NCI-H2029 (cell line): ENCODE measurements at places on chromosomes 7 and 10.

DNA sequence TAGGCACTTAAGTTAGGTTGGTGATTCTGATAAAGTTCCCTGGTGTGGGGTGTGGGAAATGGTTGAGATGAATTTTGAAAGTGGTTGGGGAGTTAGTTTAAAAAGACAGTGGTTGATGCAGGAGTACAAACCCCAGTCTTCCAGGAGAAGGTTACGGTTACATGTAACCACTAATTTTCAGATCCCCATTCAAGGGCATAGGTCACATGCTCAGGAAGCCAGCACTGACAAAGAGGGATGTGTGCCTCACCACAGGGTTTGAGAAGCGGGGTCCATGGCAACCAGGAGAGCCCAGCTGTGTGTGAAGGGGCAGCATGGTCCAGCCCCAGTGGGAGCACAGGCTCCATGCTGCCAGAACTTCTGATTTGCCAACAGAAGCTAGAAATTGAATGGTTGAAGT lies 144.2 kb downstream of the MDFIC start:
- DNase-seq = no peak

GRCh38 chr10:78304091-78305045 lies 270.7 kb downstream of the RPS24 start:
- no peak for DNase-seq

GRCh38 chr10:66209025-66209424 lies 716.8 kb upstream of the LRRTM3 start:
- no peak for DNase-seq

GRCh38 chr10:60521974-60522405 lies 132.3 kb upstream of the ANK3 start:
- peak; percentile 2 for DNase-seq

DNA sequence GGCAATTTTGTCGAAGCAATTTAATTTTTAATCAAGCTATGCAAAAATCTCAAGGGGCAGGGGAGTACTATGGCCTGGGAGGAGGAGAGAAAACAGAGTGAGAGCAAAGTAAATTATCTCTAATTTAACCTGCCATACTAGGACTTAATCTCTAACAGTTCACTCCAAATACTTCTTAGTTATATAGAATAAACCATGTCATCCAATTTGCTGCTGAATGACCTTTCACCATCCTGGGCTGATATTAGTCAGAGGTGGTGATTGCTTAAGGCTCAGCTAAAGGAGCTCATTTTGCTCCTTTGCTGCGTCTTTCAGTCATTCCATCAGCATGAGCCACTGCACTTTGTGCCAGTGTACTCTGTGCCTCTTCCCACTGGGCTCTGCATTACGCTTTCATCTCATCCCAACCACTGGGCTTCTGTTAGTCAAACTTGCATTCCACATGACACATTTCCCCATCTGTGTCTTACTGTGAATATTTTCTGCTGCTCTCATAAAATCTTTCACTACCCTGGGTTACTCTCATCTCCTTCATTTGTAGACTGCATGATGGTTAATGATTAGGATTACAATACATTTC lies 84.3 kb downstream of the CD36 start:
- no peak for DNase-seq

- peak; percentile 17 for DNase-seq
Measured at GRCh38 chr10:127906548-127907377, at the start of gene PTPRE. PTPRE (plus strand) TSS chr10:127907103; CDS start chr10:128040882, 133,779 bp downstream.

DNA sequence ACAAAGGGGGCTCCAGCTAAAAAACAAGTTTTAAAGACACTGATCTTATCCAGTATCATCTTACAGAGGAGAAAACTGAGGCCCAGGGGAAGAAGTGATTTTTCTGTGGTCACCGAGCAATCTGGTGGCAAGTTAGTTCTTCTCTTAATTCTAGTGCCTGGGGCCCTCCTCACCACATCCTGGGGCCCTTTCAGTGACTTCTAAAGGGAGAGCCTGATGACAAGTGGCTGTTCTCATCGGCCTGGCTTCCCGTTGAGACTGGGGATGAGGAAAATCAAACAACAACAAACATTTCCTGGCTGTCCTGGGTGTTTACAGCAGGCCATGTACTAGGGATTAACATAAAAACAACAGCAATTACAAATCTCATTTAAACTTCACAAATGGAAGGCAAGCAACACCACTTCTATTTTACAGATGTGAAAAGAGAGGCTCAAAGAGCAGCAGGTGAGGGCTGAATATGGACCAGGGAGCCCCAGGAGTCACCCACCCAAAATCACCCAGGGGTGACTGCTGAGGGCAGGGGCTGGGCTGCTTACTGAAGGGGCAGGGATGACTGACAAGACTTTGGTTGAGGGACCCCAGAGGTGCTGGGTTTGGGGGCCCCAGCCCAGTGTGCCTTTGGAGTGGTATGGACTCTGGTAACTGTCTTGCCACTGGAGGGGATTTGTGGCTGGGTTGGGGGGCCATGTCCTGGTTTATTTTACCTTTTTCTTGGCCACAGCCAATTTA lies 24.7 kb upstream of the MTPAP start:
- no peak for DNase-seq

DNA sequence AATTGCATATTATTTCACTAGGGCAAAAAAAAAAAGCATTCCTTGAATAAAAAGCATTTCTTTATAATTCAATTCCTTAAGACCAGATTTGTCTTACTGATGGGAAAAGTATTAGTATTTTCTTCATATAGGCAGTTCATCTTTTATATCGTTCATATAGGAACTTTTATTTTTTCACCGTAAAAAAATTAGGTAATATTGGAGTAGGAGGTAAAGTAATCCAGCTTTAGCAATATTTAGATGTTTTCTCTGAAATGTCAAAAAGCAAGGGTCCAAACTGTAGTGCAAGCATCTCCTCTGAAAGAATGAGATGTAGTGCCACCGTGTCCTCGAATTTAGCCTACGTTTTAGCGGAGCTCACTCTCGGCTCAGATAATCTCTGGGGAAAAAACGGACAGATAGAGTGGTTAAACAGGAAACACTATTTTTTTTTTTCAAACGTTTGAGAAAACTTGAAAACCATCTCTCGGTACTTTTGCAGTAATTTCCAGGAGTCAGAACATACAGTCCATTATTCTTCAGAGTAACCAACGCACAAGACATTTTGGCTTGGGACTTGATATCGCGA lies 5.5 kb upstream of the SPAG6 start:
- DNase-seq = no peak

DNA sequence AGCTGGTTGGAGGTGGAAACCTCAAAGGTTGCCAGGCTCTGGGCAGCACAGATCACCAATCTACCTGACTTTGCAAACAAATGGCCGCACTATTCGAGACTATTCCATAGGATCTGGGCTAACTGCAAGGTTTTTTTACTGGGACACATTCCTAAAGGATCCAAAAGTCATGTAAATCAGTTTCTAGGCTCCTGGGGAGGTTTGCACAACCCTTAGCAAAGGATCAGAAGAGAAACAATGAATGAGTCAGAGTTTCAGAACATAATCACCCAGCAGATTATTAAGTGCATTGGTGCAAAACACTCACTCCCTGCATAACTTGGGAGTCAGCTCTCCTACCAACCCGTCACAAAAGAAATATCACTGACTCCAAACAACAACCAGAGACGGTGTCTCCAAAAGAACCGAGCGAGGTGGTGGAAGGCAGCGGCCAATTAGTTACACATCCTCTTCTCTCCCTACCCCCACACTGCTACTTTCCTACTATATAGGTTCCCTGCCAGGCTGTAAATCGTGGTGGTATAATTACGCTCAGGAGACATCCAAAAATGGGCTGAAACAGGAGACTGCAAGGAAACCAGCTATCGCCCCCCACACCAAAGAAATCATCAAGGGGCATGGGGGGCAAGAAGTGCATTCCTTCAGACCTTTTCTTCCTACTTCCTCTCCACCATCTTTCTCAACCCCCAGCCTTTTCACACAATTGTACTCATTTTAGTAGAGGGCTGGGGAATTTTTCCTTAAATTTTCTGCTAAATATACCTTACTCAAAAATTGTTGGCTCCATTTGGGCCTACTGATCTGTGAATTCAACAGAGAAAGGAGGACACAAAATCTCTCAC lies 3.2 kb downstream of the UBE2H start:
- DNase-seq = no peak

GRCh38 chr10:109480836-109481235 lies 442.5 kb downstream of the XPNPEP1 start:
- DNase-seq = no peak

- no peak for DNase-seq
Measured at GRCh38 chr7:26237035-26237807, 35.7 kb downstream of the CBX3 start.

DNA sequence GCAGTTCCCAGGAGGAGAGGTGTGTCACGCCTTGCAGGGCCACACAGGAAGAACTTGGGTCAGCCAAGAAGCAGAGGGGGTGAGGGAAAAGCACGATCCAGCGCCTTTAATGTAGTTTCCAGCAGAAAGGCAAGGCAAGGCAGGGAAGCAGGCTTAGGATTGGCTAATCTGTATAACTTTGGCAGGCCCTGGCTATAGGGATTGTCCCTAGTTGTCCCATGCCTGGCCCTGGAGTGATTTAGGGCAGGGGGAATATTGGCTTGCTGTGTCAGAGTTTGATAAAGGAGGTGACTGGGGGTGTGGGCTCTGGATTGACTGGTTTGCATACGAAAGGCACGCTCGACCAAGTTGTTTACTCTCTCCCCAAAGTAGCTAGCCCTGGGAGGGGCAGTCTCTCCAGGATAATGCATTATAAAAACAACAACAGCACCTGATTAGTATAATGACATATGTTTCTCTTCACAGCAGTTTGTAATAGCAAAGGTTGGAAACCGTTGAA lies 44.5 kb downstream of the RBM28 start:
- DNase-seq = no peak

DNA sequence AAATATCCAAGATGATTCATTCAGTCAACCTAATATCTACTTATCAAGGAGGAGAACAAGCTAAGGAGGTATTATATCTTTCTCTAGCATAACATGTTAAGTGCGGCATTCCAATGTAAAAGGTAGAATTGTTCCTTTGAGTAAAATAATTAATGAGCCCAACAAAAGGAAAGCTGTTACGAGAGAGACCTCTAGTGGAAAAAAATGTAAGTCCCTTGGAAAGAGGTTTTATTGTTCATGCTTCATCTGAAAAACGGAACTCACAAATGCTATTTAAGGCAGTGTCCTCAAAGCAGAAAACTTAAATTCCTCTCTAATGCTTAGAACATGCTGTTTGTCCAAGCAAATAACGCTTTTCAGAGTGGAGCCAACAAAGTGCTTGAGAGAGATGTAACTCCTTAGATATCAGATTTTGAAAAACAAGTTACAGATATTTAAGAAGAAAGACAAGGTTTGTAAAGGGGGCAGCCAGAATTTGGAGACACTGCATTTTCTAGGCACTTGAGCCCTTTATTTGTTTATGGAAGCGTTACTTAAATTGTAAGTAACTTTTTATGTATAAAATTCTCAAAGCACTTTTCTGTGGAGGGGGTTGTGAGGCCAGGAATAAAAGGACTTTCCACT lies 119.9 kb downstream of the TFEC start:
- no peak for DNase-seq

DNA sequence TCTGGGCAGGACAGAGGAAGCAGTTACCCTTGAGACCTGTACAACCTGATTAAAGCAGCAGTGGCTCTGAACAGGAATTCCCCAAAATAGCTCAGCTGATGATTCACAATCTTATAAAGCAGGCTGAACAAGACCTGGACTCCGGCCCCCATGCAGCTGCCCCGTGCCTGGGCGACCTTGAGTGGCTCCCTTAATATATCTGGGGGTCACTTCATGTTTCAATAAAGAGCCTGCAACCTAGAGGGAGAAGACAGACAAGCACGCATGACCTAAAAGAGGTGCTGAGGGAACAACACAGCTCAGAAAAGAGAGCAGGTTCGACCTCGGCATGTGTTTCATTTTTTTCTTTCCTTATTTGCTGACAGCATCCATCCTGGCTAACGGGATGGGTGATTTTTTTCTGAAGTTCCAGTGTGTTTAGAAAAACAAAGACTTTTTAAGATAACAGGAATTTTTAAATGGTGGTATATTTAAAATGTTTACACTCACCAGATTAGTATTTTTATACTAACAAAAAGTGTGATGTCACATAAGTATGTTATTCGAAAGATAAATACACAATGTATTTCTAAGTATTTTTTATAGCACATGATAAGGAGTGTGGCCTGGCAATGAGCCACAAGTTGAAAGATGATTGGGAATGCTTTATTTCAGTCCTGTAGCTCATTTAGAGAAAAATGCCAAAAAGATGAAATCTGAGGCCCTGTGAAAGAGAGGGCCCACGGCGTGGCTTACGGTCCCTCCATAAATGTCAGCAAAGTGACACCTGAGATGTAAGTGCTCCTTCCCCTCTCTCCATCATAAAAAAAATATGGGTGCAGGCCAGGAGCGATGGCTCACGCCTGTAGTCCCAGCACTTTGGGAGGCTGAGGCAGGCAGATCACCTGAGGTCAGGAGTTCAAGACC lies 161.3 kb downstream of the SLIT1 start:
- DNase-seq = no peak

- DNase-seq = no peak
Measured at GRCh38 chr7:23863209-23863787, 153.3 kb downstream of the STK31 start.

- DNase-seq = no peak
Measured at GRCh38 chr10:73914036-73914435, 3.1 kb downstream of the PLAU start.

DNA sequence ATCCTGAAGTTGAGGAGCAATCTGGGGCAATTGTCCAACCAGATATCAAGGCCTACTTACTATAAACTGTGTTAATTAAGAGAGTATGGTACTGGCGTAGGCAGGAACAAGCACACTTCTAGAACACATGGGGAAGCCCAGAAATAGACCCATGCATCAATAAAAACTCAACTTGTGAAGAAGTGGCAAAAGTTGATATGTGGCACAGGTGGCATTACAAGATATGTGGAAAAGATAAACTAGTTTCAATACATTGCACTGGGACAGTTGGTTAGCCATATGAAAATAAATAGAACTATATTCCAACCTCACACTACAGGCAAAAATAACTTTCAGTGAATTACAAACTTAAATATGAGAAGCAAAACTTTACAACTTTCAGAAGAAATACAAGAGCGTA lies 828.7 kb upstream of the LRRN3 start:
- DNase-seq = no peak

DNA sequence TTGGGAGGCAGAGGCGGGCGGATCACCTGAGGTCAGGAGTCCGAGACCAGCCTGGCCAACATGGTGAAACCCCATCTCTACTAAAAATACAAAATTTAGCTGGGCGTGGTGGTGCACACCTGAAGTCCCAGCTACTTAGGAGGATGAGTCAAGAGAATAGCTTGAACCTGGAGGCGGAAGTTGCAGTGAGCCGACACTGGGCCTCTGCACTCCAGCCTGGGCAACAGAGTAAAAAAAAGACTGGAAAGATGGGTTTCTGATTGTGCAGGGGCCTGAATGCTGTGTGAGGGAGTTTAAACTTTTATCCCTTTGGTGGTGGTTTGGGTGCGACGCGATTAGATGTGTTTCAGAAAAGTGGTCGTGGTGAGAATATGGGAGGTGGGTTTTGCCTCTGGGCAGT lies 1.8 kb downstream of the CHST12 start:
- DNase-seq = no peak
